Ovary (tissue), 10 donors: ENCODE measurements at places on chromosomes 2 and 18. TPM values are rescaled to one million over a fixed set of nuclear protein-coding genes. Genes with fewer than 3 reads are reported as not detected.

- no peak for DNase-seq
Observed at GRCh38 chr2:13504808-13505207, 788.1 kb downstream of the TRIB2 start.

DNA sequence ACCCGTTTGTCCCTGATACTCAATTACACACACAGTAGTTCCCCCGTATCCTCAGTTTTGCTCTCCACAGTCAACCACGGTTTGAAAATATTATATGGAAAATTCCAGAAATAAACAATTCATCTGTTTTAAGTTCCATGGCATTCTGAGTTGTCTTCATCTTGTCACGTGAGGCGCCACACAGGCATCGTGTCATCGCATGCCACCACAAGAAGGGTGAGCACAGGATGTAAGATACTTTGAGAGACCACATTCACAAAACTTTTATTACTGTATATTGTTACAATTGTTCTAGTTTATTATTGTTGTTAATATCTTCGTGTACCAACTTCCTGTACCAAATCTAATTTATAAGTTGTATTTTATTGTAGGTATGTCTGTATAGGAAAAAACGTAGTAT is 17.7 kb downstream of the ADNP2 start:
- no peak for DNase-seq

DNA sequence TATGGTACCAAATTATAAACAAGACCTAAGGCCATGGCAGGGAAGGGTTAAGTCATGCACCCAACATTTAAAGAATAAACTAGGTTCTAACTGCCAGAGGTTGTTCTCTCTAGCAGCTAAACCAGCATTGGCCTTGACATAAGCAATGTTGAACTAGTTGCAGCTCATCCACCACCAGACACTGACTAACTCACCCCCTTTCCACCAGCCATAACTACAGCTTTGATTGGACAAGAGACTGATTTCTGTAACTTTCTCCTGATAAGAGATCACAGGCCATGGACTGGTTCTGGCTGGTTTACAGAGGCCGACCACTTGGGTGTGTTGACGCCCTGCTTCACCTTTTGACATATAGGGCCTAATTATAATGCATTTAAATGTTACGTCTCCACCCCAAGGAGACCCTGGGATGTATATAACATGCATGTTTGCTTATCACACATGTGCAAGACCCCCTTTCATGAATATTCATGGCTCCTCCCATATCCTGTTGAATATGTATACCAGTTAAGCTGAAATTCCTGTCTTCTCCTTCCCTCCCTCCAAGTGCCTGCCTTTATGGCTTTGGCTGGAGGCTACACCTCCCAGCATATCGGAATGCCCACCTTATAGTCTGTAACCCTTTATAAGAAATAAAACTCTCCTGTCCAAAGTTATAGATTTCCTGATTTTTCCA is 75.9 kb downstream of the MRPS9 start:
- DNase-seq: no peak

GRCh38 chr2:128558441-128558840 is 239.8 kb upstream of the HS6ST1 start:
- no peak for DNase-seq

GRCh38 chr2:100230754-100231153 is 88.4 kb upstream of the AFF3 start:
- DNase-seq: no peak

GRCh38 chr2:126719191-126719832 is 63.4 kb downstream of the GYPC start:
- DNase-seq: no peak

DNA sequence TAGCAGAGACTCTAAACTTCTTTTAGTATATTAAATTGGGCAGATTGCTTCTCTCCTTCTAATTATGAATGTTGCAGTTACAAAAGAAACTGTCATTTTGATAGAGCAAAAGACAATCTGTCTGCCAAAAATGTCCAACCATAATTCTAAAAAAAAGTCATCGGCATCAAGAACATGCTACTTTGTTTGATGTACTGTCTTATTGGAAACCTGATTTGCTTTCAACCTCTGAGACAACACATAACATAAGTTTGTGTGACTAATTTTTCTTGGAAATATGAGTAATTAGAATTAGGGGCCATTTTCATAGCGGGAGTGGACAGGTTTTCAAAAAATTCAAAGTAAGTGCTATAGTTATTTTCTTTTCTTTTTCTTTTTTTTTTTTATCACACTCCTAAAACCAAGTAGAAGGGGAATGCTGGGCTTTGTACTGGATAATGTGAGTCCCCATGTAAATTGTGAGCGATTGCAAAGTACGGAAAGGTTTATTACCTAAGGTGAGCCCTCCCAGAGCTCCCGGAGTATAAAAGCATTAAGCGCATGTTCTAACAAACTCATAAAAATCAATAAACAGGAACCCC is 59.1 kb downstream of the ZEB2 start:
- DNase-seq: no peak

- DNase-seq: no peak
Observed at GRCh38 chr2:85033388-85033787, 62.4 kb downstream of the KCMF1 start.

DNA sequence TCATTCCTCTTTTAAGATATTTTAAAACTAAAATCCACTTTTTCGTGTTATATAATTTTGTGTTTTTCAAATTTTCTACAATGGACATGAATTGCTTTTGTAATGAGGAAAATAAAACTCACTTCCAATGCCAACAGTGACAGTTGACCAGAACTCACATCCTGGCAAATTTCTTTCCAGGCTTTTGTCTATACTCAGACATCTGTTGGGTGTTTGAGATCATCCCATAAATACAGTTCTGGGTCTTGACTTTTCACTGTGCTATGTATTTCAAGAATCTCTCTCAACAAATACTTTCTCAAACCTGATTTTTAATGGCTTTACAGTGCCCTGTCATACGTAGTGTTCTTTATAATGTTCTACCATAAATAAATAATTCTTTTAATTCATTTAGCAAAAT is 57.6 kb downstream of the RPL37A start:
- DNase-seq: no peak

- DNase-seq: no peak
Observed at GRCh38 chr2:105712981-105713596, 31.6 kb upstream of the NCK2 start.

DNA sequence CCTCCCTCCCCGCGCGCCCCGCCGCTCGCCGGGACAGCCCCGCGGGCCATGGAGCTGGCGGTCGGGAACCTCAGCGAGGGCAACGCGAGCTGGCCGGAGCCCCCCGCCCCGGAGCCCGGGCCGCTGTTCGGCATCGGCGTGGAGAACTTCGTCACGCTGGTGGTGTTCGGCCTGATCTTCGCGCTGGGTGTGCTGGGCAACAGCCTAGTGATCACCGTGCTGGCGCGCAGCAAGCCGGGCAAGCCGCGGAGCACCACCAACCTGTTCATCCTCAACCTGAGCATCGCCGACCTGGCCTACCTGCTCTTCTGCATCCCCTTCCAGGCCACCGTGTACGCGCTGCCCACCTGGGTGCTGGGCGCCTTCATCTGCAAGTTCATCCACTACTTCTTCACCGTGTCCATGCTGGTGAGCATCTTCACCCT is 865 bp downstream of the GALR1 start:
- no peak for DNase-seq

DNA sequence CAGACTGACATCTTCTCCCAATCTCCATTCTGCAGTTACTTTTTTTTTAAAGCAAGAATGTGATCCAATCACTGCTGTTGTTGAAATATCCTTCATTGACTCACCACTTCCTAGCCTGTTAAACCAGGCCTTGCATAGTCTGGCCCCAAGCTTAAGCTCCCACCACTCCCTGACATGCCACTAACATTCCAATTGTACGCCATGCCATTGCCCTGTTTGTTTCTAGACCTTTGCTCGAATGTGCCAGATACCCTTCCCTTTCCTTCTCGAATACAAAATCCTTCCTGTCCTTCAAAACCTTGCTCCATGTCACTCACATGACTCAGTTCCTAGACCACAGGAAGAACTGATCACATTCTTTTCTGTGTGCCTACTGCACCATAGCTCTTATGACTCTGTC is 224.2 kb downstream of the CYRIA start:
- no peak for DNase-seq

DNA sequence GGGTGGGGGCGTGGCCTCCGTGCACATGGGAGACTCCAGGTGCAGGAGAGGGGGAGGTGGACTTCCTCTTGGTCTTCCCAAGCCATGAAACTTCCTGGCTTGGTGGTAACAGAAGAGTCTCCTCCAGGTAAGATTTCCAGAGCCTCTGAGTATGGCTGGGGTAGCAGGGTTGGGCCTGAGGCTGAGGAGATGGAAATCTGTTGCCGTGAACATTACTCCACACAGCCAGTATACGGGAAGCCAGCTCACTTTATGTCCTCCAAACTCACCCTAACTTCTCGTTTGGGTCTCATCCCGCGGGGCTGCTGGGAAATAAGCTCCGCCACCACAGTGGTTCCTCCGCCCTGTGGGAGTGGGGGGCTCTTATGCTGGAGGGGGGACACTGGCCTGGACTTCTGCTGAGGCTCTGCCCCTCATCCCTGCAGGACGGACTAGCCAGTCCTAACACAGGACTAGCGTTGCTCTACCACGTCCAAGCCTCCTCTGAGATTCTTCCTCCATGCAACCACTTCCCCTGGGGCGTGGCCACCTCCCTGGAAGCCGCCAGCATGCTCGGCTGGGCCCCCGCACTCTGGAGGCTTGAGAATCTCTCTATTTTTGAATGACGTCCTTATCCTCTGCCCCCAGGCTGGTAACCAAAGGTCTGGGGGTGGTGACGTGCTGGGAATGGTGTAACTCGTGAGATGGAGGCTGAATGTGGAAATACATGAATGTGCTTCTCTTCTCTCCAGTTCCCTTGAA is 777 bp upstream of the RAB17 start:
- DNase-seq: peak; percentile 10

DNA sequence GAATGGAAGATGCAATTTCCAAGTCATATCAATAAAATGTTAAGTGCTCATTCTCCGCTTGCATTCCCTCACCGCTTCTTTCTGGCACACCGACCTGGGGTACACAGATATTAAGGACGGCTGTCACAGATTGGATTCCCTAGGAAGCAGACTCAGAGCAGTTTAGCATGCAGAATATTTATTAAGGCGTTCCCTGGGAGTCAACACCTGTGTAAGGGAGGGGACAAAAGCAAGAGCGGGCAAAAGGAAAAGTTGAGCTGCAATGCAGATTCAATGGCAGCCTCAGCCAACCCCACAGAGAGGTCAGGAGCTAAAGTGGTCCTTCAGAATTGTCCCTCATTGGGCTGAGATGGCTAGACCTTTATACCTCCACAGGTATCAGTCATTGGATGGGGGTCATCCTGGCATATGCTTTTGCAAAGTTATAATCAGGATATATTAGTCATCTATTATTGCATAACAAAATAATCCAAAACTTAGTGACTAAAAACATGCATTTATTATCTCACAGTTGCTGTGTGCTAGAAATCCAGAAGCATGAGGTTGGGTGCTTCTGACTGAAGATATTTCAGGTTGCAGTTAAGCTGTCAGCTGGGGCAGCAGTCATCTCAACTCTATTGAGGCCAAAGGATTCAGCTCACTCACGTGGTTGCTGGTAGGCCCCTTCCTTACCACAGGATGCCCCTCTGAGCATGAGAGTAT is 27.0 kb upstream of the INO80D start:
- no peak for DNase-seq

DNA sequence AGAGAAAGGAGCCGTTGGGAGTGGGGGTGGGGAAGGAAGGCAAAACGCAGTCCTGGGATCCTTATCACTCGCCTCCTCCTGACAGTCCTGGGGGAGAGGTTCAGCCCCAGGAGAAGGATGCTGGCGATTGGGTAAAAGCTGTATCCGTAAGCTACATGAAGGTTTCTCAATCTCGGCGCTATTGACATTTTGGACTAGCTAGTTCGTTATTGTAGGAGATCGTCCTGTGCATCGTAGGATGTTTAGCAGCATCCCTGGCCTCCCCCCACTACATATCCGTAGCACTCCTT is 511 bp upstream of the TP53I3 start:
- DNase-seq: no peak

DNA sequence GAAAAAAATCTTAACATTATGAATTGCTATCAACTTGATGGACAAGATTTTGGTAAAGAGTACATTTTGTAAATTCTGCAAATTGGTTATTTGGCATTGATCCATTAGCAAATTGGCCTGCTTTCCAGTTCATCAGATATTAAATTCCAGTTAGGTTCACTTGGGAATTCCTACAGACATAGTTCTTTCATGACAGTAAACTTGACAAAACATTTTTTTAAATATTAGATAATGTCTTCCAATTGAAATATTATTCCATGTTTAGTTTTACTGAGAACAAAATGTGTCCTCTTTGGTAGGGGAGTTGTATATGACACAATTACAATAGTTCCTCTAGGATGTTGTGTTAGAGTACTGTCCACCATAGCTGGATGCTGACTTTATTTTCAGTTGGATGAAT is 141.9 kb downstream of the LCLAT1 start:
- DNase-seq: no peak

- DNase-seq: no peak
Observed at GRCh38 chr2:166419616-166419934, 43.8 kb upstream of the SCN9A start.

DNA sequence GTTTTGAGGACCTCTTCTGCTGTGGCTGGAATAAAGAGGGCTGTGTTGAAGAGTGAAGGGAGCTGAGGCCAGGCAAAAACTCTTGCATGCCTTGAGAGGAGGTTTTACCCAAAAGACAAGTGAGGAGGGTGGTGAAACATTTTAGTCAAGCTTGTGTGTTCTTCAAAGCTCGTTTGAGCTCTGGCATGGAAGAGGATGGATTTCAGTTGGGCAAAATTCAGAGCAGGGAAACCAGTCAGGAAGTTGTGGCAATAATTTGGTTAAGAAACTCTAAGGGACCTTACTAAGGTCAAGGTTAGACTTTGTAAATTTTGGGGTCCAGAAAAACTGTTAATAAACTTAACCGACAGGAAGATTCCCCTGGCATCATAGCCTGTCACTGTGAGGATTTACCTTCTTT is 34.7 kb downstream of the SPTBN1 start:
- DNase-seq: no peak

GRCh38 chr18:26017929-26018328 is 72.5 kb downstream of the SS18 start:
- DNase-seq: no peak

GRCh38 chr18:76620321-76621170 is 125.5 kb upstream of the ZNF516 start:
- peak; percentile 86 for DNase-seq

DNA sequence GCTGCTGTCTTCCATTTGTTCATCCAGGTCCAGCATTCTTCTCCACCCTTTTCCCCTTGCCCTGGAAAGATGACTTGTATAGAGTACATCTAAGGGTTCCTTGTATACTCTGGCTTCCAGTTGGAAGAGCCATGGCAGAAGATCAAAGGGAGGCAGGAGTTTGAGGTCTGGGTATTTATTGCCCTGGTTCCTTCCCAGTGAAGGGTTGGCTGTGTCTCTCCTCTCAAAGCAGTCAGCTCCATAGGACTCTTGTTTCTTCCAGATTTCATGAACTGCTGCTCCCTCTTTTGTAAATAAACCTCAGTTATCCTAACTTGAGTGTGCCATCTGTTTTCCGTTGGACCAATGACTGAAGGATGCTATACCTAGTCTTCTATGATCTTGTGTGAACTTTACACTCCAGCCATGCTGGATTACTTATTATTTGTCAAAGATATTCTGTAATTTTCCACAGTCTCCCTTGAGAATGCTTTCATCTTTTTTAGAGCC is 6.4 kb downstream of the BBS5 start:
- no peak for DNase-seq

The SLC23A3 gene
- 0.81 TPM for polyA plus RNA-seq

The TBR1 gene
- not detected for polyA plus RNA-seq

The TLX2 gene
- not detected for polyA plus RNA-seq

The ZSWIM2 gene
- polyA plus RNA-seq: not detected

The HOXD3 gene
- 10.1 TPM for polyA plus RNA-seq

The CNDP1 gene
- polyA plus RNA-seq: 0.02 TPM

The NETO1 gene
- polyA plus RNA-seq: not detected

The UNC80 gene
- 0.17 TPM for polyA plus RNA-seq

The PARD6G gene
- 9.6 TPM for polyA plus RNA-seq
